ENCODE measurements at places on chromosomes 1 and 21.

GRCh38 chr21:17921579-17922530 lies 102.7 kb upstream of the C21orf91 start:
- no peak for DNase-seq
- no peak overlapping the region for H3K4me3 ChIP-seq
- H3K4me1 ChIP-seq = peaks cover 4% of the 10 kb centered on the region

GRCh38 chr1:232880354-232880753 lies 70.1 kb upstream of the NTPCR start:
- H3K36me3 ChIP-seq = no peaks in the 10 kb centered on the region
- DNase-seq = no peak
- H3K27ac ChIP-seq = no peak overlapping the region
- peaks cover 18% of the 10 kb centered on the region for H3K4me1 ChIP-seq

DNA sequence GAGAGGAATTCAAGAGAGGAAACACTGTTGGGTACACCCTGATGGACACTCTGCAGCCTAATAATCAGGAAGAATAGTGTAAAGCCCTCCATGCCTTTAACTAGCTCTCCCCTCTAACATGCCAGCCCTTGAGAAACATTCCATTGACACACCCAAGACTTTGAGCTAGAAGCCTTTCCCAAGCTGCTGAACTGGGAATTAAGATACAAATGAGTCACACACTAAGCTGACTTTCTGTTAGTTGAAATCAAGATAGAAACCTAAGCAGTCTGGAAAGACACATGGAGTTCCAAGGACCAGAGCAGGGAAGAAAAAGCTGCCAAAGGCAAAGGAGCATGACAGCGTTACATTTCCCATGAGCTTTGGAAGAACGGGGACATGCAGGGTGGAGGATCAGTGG lies 380.8 kb downstream of the NPHP4 start:
- H3K4me3 ChIP-seq = no peak overlapping the region
- DNase-seq = no peak

GRCh38 chr1:152313970-152314369 lies 11.1 kb downstream of the FLG start:
- no peaks in the 10 kb centered on the region for H3K36me3 ChIP-seq
- no peak for DNase-seq
- H3K27ac ChIP-seq = no peak overlapping the region
- peaks cover 3% of the 10 kb centered on the region for H3K27me3 ChIP-seq
- no peaks in the 10 kb centered on the region for H3K4me1 ChIP-seq
- H3K4me3 ChIP-seq = no peak overlapping the region

DNA sequence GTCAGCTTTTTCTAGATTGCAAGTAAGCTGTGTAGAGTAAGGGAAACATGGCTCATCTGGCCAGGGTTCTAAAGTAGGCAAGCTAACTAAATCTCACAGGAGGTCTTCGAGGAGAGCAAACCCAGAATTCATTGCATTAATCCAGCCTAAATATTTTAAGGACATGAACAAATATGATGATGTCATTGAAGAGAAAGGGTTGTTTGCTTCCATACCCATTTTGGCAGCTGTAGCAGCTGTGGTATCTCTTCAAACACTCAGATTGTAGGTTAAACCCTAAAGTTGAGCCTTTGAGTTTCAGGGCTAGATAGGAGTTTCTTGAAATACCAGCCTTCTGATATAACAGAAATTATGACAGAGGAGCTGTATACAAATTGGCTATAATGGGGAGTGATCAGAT lies 200.5 kb upstream of the C1orf105 start:
- H3K27ac ChIP-seq = no peak overlapping the region
- no peak overlapping the region for H3K4me3 ChIP-seq
- peaks cover 2% of the 10 kb centered on the region for H3K4me1 ChIP-seq

- DNase-seq = no peak
- H3K36me3 ChIP-seq = peaks cover 37% of the 10 kb centered on the region
- no peak overlapping the region for H3K4me3 ChIP-seq
- peaks cover 13% of the 10 kb centered on the region for H3K4me1 ChIP-seq
These were observed 51.8 kb downstream of the CD160 start for GRCh38 chr1:145771056-145771455.

- no peak overlapping the region for H3K27ac ChIP-seq
- no peak for DNase-seq
- peaks cover 18% of the 10 kb centered on the region for H3K27me3 ChIP-seq
- H3K36me3 ChIP-seq = no peaks in the 10 kb centered on the region
- H3K4me1 ChIP-seq = peaks cover 34% of the 10 kb centered on the region
- H3K4me3 ChIP-seq = no peak overlapping the region
These were observed 2.0 kb upstream of the COL9A2 start for GRCh38 chr1:40318970-40319621.

DNA sequence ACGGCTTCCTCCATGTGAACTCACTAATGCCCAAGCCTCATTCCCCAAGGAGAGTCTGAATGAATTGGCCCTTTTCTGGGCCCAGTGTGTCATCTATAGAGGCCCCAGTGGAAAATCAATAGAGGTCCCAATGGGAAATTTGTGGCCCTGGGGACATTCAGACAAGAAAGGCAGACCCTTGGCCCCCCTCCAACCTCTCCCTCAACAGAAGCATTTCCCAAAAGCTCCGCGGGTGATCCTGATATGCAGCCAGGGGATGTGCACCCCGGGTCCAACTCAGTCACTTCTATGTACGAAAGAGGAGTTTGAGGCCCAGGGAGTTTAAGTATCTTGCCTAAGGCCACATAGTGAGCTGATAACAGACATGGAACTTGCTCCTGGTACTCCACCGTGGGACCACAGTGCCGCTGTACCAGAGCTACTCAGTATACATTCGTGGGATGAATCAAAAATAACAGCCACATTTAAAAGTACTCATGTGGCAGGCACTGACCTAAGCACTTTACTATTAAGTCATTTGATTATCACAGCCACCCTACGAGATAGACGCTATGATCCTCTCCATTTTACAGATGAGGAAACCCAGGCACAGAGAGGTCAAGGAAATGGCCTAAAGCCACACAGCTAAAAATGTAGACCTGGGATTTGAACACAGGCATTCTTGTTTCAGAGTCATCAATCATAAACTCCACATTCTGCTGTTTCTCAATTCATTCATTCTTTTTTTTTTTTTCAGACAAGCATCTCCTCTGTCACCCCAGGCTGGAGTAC lies 8.5 kb downstream of the EPHA2 start:
- H3K36me3 ChIP-seq = no peaks in the 10 kb centered on the region
- H3K27me3 ChIP-seq = peaks cover 9% of the 10 kb centered on the region
- H3K4me3 ChIP-seq = no peak overlapping the region
- DNase-seq = no peak
- no peak overlapping the region for H3K27ac ChIP-seq

DNA sequence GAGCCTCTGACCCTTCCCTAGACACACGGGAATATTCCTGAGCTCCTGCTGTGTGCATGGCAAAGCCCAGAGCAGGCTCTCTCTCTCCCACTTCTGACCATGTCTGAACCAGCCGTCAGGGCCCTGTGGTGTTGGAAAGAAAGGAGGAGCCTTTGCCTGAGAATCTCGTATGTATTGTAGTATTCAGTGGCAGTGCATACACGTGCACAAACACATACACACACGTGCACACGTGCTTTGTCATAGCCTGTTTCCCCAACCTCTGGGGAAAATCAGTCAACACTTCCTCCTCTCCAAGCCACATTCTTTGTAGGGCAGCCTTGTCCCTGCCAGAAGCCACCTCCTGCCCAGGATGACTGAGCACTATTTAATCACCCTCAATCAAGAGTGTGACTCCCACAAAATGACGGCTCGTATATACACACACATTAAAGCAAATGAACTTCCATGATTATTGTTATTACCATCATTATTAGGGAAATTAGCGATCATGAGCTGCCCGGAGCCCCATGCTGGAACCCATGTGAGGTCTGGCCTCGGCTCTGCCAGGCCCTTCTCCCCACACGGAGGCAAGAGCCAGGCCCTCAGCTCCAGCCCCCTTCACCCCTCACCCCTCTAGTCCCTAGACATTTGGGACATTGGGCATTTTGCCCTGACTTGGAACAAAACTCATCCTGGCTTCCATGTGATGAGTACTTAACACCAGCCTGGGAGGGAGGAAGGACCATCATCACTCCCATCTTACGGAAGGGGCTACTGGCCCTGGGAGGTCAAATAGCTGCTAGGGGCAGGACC lies 331.9 kb downstream of the NPHP4 start:
- H3K36me3 ChIP-seq = no peaks in the 10 kb centered on the region
- no peaks in the 10 kb centered on the region for H3K4me1 ChIP-seq
- no peak overlapping the region for H3K27ac ChIP-seq
- DNase-seq = no peak

- H3K4me3 ChIP-seq = peak overlapping the region; percentile 55
- peak; percentile 62 for DNase-seq
- peaks cover 88% of the 10 kb centered on the region for H3K36me3 ChIP-seq
These were observed 27.8 kb upstream of the CD84 start for GRCh38 chr1:160607011-160607671.

DNA sequence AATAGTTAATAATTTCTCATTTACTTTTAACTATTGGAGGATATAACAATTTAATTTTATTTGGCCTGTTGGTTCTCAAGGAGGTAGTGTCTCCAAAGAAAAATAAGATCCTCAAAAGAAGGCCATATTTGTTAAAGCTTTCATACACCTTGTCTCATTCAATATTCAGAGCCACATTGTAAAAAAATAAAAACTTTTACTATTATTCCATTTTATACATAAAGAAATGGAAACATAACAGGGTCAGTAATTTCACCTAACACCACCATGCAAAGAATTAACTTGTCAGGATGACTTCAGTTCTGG lies 40.3 kb upstream of the KCTD3 start:
- DNase-seq = no peak
- H3K36me3 ChIP-seq = no peaks in the 10 kb centered on the region
- H3K4me3 ChIP-seq = no peak overlapping the region

DNA sequence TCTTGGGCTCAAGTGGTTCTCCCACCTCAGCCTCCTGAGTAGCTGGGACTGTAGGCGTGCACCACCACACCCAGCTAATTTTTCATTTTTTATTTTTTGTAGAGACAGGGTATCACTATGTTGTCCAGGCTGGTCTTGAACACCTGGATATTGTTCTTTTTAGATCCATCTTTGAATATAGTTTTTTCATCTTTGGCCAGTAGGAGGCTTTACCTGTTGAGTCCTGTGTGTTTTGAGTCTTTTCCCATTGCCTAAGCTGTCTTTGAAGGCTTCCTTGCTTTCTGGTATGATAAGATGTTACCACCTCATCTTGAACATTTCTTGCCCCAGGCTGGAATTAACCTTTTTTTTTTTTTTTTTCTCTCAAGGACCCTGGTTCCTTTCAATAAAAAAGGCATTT lies 387.8 kb upstream of the RUNX1 start:
- peaks cover 4% of the 10 kb centered on the region for H3K36me3 ChIP-seq
- H3K4me3 ChIP-seq = no peak overlapping the region
- DNase-seq = no peak
- H3K27ac ChIP-seq = no peak overlapping the region
- H3K4me1 ChIP-seq = peaks cover 13% of the 10 kb centered on the region
- peaks cover 16% of the 10 kb centered on the region for H3K27me3 ChIP-seq

DNA sequence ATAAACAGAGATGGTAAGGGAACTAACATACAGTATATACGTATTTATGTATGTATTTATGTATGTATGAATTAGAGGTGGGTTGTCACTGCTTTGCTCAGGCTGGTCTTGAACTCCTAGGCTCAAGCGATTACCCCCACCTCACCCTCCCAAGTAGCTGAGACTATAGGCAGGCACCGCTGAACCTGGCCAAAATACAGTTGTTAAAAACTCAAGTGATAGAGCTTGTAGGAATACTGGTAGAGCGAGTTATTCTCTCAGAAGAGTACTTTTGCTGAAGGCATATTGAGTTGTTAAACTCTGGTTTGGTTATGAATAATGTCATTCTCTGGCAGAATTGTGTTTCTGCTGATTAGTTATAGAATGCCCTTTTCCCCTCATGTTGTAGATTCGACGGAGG lies 38.9 kb downstream of the UBE4B start:
- no peak overlapping the region for H3K4me3 ChIP-seq
- DNase-seq = no peak
- no peaks in the 10 kb centered on the region for H3K27me3 ChIP-seq

GRCh38 chr1:215118081-215118480 lies 35.5 kb downstream of the KCNK2 start:
- H3K4me3 ChIP-seq = no peak overlapping the region
- peaks cover 1% of the 10 kb centered on the region for H3K4me1 ChIP-seq
- no peaks in the 10 kb centered on the region for H3K36me3 ChIP-seq
- DNase-seq = no peak

DNA sequence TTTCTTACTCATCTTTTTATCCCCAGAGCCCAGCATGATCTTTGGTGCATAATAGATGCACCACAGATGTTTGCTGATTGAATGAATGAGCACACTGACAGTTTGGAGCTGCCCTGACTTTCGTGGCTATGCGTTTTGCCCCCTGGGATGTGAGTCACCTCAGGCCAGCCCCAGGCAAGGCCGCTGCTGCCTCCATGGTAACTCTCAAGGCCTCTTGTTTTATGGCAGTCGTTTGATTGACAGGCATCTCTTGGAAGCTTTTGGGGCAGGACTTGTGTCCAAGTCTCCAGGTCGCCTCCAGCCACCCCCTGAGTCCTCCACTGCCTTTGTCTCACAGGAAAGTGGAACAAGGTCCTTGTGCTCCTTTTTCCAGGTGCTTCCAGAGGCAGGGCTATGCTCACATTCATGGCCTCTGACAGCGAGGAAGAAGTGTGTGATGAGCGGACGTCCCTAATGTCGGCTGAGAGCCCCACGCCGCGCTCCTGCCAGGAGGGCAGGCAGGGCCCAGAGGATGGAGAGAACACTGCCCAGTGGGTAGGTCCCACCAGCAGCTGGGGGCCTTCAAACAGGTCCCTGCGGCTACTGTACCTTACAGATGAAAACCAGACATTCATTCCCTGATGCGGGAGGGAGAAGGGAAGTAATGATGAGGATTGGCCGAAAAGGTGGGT lies 11.2 kb downstream of the PSEN2 start:
- peaks cover 57% of the 10 kb centered on the region for H3K4me1 ChIP-seq
- peak overlapping the region; percentile 74 for H3K4me3 ChIP-seq
- DNase-seq = no peak
- H3K27me3 ChIP-seq = no peaks in the 10 kb centered on the region
- H3K27ac ChIP-seq = peak overlapping the region; percentile 96

- no peak overlapping the region for H3K4me3 ChIP-seq
- no peaks in the 10 kb centered on the region for H3K27me3 ChIP-seq
- H3K4me1 ChIP-seq = no peaks in the 10 kb centered on the region
- no peak for DNase-seq
These were observed 131.4 kb downstream of the ST6GALNAC5 start for GRCh38 chr1:76998582-76999223.

DNA sequence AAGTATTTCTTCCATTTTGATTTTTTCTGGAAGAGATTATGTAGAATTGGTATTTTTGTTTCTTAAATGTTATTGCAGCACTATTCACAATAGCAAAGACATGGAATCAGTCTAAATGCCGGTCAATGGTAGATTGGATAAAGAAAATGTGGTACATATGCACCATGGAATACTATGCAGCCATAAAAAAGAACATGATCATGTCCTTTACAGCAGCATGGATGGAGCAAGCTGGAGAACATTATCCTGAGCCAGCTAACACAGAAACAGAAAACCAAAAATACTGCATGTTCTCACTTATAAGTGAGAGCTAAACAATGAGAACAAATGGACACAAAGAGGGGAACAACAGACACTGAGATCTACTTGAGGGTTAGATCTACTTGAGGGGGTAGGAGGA lies 5.4 kb downstream of the FGGY start:
- peaks cover 45% of the 10 kb centered on the region for H3K36me3 ChIP-seq
- no peak for DNase-seq
- no peaks in the 10 kb centered on the region for H3K27me3 ChIP-seq
- H3K4me1 ChIP-seq = peaks cover 14% of the 10 kb centered on the region
- H3K4me3 ChIP-seq = no peak overlapping the region

GRCh38 chr1:235072096-235072495 lies 56.5 kb downstream of the TOMM20 start:
- DNase-seq = no peak
- peaks cover 49% of the 10 kb centered on the region for H3K4me1 ChIP-seq
- peak overlapping the region; percentile 5 for H3K27ac ChIP-seq
- no peaks in the 10 kb centered on the region for H3K27me3 ChIP-seq
- H3K36me3 ChIP-seq = peaks cover 4% of the 10 kb centered on the region

Measured in activated T-helper 2 cell treated with anti-CD3 and anti-CD28 coated beads, Interferon-gamma antibody, Interleukin-2, Interleukin-4, amounts not matched to agents 10 μg/mL and 5 μg/mL and 100 μg/mL, durations not matched to agents 14 hours and 24 hours and 36 hours (primary cell).